ENCODE measurements at places on chromosomes 6 and 20.

- DNase-seq: no peak
Observed at GRCh38 chr6:44264154-44265006, 971 bp downstream of the NFKBIE start.

GRCh38 chr6:141562851-141563763 is 569.6 kb upstream of the GJE1 start:
- DNase-seq: peak; percentile 87

GRCh38 chr6:3426927-3427686 is 29.7 kb downstream of the SLC22A23 start:
- no peak for DNase-seq

DNA sequence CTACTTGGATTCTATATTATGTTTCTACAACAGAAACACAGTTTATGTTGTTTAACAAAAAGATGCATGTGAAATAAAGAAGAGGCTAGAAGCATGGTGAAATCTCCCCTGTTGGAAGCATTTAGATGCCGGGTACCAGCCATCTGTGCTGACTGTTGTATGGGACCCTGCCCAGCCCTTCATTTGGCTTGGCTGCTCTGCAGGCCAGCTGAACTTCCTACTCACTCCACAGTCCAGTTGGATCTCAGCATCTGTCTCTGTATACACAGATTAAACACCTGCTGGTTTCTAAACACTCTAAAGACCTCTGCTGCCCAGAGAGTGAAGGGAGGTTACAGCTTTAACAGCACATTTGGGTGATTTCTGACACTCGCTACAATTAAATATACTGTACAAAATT is 228.3 kb downstream of the SLC35F1 start:
- no peak for DNase-seq

DNA sequence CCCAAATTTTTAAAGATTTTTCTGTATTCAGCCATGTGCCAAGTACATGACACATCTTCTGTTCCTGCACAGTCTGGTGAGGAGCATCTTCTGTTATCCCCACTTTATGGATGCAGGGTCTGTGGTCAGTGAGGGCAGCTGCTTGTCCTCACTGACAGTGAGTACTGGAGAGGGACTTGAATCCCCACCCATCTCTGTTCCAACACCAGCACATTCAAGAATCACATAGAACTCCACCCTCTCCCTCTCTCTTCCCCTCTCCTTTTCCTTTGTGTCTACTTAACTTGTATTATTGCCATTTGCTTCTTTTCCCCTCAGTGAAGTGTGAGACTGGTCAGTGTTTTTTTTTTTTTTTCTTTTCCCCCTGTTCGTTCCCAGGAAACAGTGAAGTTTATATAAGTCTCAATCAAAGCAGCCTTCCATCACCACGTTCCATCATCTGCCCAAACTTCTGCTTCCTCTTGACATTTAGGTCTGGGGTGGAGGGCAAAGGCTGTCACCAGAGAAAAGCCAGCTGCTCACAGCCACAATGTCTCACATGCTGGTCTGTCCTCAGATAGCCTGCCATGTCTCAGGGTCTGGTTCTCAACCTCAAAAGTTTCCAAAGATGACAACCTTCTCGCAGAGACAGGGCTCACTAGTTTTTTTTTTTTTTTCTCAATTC is 110.0 kb upstream of the SSTR4 start:
- no peak for DNase-seq

DNA sequence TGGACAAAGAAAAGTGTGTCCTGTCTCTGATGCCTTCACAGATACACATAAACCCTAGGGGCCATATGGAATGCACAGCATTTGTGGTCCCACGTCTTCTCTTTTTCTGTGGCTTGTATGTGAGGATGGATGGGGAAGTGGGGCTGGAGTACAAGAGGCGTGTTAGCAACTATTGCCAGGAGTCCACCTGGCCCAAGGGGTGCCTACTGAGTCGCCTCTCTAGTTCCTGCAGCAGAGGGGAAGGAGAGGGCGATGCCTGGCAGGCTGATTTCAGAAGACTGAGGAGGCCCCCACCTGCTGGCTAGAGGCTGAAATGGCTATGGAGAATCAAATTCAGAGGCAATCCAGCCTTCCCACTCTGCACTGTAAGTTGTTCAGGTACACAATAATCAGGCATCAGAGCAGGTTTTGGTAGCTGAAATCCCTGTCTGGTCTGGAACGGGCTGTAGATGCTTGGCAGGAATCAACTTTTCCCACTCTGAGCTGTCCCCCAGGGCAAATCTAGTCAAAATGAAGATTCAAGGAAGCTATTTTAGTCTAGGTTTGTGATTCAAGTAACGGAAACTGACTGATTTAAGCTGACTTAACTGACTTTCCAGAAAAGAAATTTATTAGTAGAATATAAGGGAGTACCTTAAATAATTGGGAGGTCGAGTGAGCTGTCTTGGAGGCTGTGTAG is 14.9 kb upstream of the PPARD start:
- no peak for DNase-seq

- DNase-seq: peak; percentile 7
Observed at GRCh38 chr6:20211941-20212391, 303 bp downstream of the MBOAT1 start.

DNA sequence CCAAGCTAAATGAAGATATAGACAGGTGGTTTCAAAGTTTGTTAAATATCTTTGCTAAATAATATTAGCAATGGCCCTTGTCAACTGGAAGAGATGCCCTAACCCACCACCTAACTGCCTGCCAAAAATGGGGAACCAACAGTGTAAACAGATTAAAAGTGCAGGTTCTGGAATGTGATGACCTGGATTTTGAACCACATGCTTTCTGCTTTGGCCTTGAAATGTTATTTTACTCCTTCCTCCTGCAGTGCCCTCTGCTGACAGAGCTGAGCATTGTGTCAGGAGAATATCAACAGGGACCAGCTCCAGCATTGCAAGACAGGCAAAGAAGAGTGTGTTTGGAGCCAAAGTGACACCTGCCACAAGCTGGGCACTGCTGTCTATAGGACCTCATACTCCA is 226.6 kb downstream of the MYLK4 start:
- no peak for DNase-seq

GRCh38 chr6:128241216-128241615 is 279.2 kb downstream of the PTPRK start:
- DNase-seq: no peak

DNA sequence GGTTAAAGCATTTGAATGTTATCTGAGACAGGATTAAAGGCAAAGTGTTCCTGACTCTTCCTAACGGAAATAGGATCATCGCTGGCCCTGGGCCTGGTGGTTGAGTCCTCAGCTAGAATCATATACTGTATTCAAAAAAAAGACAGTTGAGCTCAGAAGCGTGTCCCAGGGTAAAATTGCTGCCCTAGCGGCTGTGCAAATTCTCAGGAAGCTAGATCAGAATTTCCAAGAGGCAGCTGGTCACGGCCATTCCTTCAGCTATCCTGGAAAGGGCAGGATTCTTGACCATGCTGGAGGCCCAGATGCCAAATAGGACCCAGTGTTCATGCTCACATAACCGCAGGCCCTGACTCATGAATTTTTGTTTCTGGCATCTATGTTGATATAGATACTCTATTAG is 67.4 kb downstream of the STMND1 start:
- no peak for DNase-seq

DNA sequence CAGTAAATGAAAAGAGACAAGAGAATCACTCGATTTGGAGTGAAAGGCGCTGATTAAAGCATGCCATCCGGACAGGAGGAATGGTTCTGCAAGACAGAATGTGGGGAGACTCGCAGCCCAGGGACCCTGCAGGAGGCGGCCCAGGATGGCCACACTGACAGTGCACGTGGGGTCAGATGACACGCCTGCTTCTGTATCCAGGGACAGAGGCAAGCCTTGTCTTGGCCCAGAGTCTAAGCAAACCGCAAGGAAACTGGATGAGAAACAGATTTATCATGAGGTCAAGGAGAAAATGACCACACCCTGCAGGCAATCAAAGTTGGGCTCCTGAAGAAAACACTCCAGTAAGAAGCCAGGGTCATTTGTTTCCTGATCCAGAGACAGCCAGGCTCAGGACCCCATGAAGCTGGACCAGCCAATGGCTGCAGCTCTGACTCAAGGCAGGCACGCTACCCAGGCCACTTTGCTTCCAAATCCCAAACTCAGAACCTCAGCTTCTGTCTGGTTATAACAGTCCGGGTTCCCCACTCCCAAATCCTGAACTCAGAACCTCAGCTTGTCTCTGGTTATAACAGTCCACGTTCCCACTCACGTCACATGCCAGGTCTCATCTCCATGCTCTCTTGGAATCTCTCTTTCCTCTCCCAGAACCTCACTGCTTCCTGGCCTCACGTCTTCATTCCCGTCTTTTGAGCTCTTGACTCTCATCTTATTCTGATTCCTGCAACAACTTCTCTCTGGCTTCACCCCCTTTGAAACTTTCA is 144.9 kb upstream of the THBS2 start:
- no peak for DNase-seq

DNA sequence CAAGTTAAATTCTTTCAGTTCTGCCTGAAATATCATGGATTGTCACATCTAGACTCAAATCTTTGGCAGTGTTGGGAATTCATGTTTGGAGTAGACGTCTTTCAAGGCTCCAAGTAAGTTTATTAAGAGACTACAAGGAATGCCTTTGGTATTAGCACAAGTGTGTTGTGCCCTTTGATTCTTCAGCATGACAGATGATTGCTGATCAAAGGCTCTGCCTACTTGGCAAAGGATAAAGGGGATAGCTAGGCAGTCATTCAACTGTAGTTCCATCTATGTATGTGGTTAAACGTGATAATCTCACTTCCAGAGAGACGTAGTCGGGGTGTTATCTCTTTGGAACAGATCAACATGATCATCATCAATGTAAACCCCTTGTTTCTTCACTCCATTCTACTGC is 86.2 kb downstream of the SPTLC3 start:
- DNase-seq: no peak

DNA sequence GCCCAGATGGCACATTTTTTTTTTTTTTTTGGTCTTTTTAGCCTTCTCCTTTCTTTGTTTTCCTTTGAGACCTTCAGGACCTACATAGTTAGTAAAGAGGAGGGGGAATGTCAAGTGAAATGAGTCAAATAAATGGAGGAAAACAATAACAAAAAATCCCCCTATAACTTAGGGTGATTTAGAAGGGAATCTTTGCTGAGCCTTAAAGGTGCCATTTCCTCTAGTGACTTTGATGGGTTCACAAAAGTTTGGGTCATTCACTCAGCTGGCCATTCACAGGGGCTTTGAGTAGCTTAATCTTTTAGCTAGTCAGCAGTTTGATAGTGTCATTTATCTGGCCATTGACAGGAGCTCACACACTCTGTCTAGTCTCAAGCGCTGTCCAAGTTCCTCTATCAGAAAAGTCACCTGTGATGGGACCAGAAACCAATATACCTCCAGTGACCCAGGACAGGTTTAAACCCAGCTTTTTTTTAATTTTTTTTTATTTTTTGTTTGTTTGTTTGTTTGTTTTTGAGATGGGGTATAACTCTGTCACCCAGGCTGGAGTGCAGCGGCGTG is 275.1 kb upstream of the PRDM1 start:
- no peak for DNase-seq

- peak; percentile 10 for DNase-seq
Observed at GRCh38 chr6:67045076-67045475, 1338.0 kb upstream of the EYS start.

DNA sequence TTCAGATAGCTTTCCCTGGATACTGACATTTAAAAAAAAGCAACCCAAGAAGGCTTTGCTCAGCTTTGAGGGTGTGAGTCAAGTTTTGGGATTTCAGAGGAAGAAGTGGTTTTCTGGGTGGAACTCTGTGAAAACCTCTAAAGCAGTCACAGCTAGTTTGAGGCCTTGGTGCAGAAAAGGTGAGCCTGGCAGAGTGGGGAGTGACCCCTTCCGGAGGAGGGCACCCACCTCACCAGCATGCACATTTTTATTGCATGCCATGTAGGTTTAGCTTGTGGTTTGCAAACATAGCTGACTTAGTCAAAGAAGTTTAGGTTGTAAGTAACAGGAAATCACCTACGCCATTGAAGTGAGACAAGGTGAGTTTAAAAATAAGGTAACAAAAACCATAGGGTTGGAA is 146.8 kb upstream of the PMEPA1 start:
- DNase-seq: no peak

DNA sequence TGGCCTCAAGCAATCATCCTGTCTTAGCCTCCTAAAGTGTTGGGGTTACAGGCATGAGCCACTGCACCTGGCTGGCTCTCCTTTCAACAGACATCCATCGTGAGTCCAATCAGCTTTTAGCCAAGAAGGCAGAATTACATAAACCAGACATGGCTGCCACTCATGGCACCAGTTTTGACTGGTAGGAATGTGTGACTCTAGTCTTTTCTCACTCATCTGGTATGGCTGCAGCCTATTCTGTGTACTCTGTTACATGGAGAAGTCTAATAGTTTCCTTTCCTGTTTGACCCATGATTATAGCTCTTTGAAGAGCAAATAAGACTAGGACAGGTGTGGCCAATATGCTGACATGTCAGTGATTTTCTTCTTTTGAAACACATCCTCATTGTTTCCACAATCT is 27.0 kb upstream of the RNF144B start:
- no peak for DNase-seq

DNA sequence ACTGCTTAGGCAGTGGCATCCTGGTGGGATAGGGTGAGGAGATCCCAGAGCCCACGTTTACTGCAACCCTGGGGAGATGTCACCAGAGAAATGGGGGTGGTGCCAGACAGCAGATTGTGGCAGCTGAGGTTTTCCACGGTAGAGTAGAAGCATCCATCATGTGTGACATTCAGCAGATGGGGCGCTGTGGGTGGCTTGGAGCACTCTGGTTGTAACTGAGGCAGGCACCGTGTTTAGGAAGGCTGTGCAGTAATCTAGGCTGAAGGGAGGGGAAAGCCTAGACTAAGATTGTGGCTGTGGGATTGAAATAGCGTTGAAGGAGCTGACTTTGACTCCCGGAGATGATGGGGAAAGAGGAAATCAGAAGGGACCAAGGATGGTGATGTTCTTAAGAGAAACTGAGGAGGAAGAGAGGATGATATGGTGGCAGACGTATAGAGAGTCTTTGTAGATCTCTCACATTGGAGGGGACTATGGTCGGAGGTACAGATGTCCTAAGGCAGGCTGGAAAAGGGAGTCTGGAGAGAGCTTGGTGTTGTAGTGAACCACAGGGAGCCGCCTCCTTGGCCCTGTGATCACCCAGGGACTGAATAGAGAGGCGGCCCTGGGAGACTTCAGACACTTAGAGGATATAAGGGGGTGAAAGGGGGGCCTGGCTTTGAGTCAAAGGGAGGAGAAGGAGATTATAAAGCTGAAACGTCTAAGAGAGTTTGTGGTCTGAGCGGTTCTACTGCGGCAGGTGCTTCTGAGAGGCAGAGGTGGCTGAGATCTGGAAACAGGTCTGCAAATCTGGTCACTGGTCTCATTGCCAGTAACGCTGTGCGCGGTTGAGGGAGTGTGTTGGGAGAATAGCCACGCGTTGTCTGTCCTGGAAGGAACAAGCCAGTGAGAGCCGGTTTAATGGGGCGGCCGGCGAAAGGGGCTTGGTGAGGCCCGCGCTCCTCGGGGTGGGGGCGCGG is 792 bp upstream of the MICA start:
- DNase-seq: no peak

- no peak for DNase-seq
Observed at GRCh38 chr6:136887953-136888352, 34.1 kb upstream of the SLC35D3 start.

- DNase-seq: peak; percentile 27
Observed at GRCh38 chr6:125310994-125311649, 9.4 kb upstream of the HDDC2 start.

- DNase-seq: no peak
Observed at GRCh38 chr6:163192591-163192990, 221.9 kb upstream of the QKI start.
